Hematopoietic multipotent progenitor cell treated with erythropoietin and hydrocortisone succinate and interleukin-3 and kit ligand, for 17 days (in vitro differentiated cells): ENCODE measurements at places on chromosomes 4 and X.

DNA sequence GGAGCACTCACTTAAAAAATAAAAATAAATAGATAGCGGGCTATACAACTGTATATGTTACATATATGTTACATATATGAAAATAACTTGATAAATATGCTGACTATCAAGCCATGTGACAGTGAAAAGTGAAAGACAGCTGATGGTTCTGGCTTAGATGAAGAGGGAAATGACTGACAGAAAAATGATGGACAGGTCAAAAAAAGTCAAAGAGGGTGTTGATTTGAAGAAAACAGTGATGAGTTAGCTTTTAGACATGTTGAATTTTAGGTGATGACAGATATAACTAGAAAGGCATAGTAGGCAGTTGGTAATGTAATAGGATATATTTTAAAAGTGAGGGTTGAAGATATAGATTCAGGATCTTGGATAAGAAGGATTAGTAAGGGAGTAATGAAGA is 37.8 kb downstream of the FBXO8 start:
- DNase-seq: no peak

DNA sequence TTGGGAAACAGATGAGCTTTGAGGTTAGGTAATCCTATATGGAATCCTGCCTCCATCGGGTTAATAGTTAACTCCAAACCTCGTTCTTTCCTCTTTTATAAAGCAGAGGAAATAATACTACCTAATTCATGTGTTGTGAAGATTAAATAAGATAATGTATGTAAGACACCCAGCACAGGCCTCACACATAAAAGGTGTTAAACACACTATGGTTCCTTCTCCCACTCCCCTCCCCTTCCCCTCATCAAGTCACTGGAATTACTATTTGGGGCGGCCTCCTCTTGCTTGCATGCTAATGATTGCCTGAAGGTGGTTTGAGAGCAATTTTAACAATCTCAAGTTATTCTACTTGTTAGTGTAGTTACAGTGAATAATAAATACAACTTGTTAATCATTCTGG is 404.4 kb upstream of the RASGEF1B start:
- DNase-seq: no peak

- no peak for DNase-seq
Observed at GRCh38 chr4:40150932-40151331, 45.9 kb upstream of the RHOH start.

DNA sequence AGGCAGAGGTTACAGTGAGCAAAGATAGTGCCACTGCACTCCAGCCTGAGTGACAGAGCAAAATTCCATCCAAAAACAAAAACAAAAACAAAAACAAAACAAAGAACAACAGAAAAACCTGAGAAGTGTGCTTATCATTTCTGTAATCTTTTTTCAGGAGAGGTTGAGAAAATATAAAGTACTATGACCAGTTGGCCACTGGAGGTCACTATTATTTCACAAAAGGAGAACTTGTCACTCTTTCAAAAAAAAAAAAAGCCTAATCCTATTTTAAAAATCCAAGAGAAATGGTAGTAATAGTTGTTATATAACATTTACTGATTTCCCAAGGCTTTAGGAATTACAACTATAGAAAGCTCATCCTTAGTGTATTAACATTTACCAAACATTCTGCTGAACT is 24.9 kb upstream of the RNF150 start:
- DNase-seq: peak; percentile 12

- DNase-seq: no peak
Observed at GRCh38 chr4:181877329-181877848, 365.8 kb upstream of the TENM3 start.

DNA sequence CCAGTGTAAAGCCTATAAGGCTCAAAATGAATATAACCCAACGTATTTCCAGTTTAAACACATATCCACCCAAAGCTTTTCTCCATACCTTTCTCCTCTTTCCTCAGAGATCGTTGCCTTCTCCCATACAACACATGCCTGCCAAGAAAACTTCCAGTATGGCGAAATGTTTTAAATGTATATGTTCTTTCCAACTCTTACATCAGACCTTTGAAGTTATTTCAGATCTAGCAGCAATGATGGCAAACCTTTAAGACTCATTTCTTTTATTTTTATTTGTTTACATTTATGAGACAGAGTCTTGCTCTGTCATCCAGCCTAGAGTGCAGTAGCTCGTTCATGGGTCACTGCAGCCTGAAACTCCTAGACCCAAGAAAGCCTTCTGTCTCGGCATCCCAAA is 265.4 kb downstream of the BMPR1B start:
- DNase-seq: no peak

- no peak for DNase-seq
Observed at GRCh38 chrX:15356444-15356843, 21.1 kb upstream of the PIGA start.

DNA sequence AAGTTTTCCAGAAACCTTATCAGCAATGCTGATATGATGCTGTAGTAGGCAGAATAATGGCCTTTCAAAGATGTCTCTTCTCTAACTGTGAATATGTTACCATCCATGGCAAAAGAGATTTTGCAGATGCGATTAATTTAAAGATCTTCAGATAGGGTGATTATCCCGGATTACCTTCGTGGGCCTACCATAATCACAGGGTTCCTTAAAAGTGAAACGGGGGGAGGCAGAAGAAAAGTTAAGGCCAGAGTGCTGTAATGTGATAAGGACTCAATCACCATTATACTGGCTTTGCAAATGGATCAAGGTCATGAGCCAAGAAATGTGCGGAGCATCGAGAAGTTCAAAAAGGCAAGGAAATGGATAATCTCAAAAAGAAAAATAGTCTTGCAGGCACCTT is 459.6 kb downstream of the CCSER1 start:
- DNase-seq: no peak

DNA sequence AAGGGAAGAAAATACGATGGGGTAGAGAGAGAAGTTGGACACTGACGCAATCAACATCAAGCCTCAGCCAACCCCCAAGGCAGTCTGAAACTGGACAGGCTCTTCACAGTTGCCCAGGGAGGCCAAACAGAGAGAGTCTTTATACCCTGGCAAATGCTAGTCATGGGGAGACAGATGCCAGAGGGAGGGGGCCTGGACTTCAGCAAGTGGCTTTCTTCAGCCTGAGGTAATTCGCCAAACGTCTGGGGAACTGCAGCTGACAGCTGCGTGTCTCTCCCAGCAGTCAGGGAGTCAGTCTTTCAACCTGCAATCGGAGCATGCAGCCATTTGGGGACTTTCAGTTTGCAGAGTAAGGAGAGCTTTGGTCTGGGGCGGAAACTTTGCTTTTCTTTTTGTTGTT is 521.6 kb downstream of the TRIML1 start:
- DNase-seq: no peak

DNA sequence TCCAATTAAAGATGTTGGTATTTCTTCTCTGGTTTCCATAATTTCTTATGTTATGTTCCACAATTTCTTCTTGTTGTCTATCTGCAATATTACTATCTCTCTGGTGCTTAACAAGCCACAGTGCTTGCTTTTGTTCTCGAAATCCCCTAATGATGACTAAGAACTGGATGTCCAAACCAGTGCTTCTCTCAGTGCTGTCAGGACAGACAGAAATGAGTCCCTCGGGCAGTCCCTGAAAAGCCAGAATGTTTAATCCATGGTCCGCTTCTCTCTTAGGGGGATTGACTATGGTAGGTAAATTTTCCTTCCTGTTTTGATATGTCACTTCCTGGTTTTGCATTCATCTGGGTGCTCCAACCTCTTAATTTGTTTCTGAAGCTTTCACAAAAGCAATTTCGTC is 321.6 kb upstream of the PCDH10 start:
- DNase-seq: no peak

GRCh38 chrX:27336466-27337091 is 126.6 kb downstream of the PPP4R3C start:
- DNase-seq: peak; percentile 10

GRCh38 chrX:101257448-101258258 is 33.5 kb downstream of the TAF7L start:
- no peak for DNase-seq

DNA sequence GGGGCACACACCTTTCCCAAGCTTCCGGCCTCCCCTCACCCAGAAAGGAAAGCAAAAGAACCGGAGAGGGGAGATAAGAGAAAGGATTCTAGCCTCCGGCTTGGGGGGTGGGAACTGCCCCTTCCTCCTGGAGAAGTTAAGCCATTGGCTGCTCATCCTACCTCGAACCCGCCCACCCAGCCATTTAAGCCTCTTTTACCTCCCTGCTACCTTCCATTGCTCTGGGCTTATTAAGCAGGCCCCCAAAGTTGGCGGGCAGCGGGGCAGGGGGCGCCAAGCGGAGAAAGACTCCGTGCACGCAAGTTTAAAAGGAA is 2.3 kb downstream of the MAML3 start:
- peak; percentile 32 for DNase-seq

DNA sequence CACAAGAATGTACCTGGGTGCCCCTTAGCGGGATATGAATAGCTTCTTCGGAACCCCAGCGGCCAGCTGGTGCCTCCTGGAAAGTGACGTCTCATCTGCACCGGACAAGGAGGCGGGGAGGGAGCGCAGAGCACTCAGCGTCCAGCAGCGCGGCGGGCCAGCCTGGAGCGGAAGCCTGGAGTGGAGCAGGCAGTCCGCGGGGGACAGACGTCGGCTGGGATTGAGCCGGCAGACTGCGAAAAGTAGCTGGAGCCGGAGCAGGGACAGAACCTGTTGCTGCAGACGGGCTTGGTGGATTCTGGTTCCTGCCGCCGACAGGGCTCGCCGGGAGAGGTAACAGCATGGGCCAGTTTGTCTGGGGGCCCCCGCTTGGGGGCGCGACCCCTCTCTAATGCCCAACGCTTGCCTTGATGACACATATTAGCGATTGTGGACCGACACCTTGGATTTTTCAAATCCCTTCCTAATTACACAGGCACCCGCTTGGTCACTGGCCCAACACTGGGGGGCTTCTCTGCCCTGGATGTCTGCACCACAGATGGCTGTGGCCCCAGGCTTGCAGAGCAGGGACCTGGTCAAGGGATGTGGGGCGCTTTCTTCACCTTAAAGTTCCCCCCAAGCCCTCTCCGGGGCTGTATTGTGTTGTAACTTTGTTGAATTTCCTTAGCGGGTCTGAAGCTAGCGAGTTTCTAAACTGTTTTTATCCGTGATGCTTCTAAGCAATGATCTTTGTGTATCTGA is at the start of gene NPFFR2:
NPFFR2 (plus strand) TSS at position 133 of the 741 bp plus-strand sequence. CDS start 96,592 bp downstream, outside the sequence.
- no peak for DNase-seq

- no peak for DNase-seq
Observed at GRCh38 chr4:22019676-22020075, 71.1 kb upstream of the KCNIP4 start.

DNA sequence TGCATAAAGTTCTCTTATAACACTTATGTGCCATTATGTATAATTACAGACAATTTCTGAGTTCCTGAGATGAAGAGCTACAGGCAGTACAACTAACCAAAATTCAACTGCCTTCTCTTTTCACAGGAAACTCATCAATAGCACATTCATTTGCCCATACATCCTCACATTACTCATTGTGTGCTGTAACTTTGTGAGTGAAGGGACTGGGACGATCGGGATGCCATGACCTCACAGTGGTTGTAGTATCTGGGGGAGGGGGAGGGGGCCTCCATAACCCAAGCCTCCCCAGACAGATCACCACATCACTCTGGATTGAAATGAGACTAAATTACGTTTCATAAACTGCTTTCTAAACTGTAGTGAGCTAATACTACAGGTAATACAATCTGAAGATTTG is 60.7 kb downstream of the ABCG2 start:
- DNase-seq: no peak

- no peak for DNase-seq
Observed at GRCh38 chrX:91122151-91122694, 312.4 kb upstream of the PABPC5 start.

DNA sequence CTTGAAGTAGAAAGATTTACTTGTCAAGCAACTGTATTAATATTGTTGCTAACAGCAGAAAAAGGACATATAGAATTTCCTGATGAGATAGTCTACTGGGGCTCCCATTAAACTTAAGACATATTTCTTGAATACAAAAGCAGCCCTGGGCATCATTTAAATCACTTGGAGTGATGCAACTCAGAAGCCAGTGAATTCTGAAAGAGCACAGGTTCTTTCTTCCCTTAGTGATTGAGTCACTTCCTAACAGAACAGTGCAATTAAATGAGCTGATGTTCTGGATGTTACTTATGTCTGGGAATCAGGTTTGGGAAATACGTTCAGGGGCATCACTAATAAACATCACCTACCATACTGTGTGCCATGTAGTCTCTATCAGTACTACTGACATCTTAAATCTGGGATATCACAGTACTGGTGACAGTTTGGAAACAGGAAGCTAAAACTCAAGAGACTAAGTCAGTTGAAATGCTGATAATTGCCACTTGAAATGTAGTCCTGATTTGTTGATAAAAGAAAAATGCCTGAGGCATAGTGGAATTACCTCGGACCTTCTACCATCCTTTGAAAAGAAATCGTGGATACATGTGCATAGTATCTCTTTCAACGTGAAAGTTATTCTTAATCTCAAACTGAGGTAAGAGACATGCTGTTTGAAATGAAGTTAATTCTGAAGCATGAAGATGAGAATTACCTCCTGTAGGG is 249.2 kb upstream of the GPRIN3 start:
- no peak for DNase-seq

DNA sequence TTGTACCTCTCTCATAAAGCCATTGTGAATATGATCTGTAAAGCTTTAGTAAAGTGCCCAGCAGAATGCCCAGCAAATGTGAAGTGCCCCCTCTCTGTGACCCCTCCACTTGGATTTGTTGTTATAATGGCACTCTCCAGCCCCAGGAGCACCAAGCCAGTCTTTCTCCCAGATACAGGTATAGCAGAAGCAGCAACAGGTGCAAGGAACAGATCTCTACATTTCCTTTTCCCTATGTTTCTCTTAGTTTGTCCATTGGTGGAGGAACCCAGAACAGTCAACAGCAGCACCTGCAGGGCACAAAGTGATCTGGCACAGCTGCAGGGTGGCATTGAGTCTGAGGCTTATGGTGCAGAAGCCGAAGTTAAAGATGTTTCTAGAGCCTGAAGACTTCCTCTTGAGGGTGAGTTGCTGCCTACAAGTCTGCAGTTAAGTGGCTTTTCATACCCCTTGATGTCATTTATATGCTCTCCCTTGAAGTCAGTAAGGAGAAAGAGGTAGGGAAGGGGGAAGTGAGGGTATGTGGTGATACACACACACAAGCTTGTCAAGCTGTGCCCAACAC is 16.1 kb upstream of the CXCL3 start:
- no peak for DNase-seq

- no peak for DNase-seq
Observed at GRCh38 chr4:81164623-81165416, 50.2 kb downstream of the PRKG2 start.

DNA sequence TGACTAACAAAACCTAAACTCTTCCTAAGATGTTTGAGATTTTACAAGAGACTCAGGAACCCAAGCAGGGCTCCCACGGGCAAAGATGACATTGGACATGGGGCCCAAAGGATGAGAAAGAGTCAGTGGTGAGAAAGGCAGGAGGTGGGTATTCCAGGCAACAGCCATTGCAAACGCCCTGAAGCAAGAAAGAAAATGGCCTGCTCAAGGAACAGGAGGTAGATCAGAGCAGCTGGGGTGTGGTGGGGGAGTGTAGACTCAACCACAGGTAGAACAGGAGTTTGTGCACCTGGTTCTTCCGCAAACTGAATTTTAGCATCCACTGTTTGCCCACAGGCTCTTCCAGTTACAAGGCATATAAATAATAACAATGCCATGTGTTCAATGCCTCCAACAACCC is 3.3 kb downstream of the PPP2R2C start:
- no peak for DNase-seq
